M059J (cell line): ENCODE measurements at places on chromosomes 7 and 10. TPM values are rescaled to one million over a fixed set of nuclear protein-coding genes. Genes with fewer than 3 reads are reported as not detected.

Gene CRHR2
- not detected in 2 replicates for total RNA-seq

Gene NUDCD3
- total RNA-seq, result 41.3 and 76.2 TPM in 2 replicates

Gene YKT6
- total RNA-seq, result 106 and 128 TPM in 2 replicates

Gene THSD7A
- 3.1 and 5.2 TPM in 2 replicates for total RNA-seq

Gene ZNF804B
- total RNA-seq, result not detected in 2 replicates
